ENCODE measurements at places on chromosomes 5 and 9. TPM values are rescaled to one million over a fixed set of nuclear protein-coding genes. Genes with fewer than 3 reads are reported as not detected.
A peak's percentile ranks its signal among the peaks of the same experiment; 100 is the strongest.

DNA sequence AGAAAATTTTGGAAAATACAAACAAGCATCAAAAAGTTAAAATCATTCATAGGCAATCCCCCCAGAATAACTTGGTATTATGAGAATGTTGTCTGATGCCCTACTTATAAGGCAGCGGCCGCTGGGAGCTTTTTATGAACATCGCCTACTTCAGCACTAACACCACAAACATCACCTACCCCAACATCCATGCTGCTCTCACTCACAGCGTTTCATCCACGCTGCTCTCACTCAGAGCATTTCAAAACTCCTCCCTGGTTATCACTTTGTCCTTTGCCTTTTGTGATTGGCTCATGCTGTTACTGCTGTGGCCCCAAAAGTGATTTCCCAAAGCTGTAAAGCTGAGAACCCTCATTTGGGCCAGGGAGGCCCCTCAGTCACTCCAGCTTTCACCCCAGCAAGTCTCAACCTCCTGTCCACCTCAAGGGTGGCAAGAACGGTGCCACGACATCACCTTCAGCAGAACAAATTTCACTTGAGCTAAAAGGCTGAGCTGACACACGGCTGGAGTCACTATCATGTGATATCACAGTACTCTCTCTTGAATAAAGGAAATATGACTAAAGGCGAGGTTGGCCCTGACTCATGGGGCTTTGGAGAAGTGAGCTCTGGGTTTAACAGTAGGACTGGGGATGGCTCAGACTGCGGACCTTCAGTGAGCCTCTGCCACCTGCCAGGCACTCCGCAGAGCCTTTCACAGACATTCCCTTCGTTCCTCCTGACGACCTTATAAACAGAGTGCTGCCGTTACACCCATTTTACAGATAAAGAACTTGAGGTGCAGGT is 25.2 kb downstream of the SHC3 start:
- DNase-seq, result no peak

- DNase-seq, result peak; percentile 54
These were observed 683 bp downstream of the DBN1 start for GRCh38 chr5:177472460-177473442.

SPIN1 gene
- 42.2 TPM for total RNA-seq

GRCh38 chr9:123119566-123119965 is 86.1 kb downstream of the GPR21 start:
- no peak for DNase-seq

PCDHB3 gene
- total RNA-seq, result not detected

GRCh38 chr5:5140479-5141338 is 579 bp downstream of the ADAMTS16 start:
- no peak for DNase-seq

DNA sequence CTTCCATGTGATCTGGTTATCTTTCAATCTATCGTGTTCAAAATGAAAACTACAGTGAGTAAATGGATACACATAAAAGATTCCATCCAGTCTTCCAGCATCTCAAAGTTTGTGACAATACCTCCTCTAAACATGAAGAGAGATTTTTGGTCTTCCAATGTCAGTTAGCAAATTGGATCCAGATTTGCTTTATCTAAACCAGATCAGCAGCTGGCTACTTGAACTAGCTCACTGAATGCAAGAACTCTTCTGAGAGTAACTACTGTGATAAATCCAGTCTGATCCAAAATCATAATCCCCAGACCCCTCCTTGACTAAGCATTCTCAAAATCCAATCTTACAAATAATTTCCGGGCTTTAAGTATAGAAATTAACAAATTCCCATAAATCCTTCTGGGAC is 2177.9 kb upstream of the C9orf72 start:
- DNase-seq, result no peak

GRCh38 chr5:161988077-161988476 is 79.5 kb upstream of the GABRG2 start:
- DNase-seq, result no peak
